ENCODE measurements at places on chromosomes 5 and 9.
A peak's percentile ranks its signal among the peaks of the same experiment; 100 is the strongest.

DNA sequence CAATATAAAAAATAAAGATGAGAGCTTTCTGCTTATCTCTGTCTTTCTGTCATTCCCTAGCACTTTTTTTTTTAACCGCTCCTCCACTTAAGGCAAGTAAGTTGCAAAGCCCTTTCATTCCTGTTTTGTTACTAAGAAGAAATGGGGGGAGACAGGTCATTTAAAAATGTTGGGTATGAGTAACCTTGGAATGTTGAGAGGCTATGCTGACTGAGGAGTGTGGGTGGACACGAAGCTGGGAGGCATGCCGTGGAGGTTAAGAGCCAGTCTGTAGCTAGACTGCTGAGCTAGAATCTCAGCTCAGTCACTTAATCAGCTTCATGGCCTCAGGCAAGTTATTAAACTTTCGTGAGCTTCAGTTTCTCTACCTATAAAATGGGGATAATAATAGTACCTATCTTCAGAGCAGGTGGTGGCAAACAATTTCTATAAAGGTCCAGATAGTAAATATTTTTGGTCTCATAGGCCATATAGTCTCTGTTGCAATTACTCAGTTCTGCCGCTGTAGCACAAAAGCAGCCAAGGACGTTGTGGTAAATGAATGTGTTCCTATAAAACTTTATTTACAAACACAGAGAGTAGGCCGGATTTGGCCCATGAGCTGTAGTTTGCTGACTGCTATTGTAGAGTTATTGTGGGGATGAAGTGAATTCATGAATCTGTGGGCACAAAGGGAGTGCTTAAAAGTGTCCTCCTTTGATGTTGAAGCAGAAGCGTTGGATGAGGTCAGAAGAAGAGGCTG lies 220.0 kb downstream of the GABBR2 start:
- DNase-seq, result no peak

GRCh38 chr9:76787677-76788076 lies 23.4 kb downstream of the PCA3 start:
- no peak for DNase-seq

DNA sequence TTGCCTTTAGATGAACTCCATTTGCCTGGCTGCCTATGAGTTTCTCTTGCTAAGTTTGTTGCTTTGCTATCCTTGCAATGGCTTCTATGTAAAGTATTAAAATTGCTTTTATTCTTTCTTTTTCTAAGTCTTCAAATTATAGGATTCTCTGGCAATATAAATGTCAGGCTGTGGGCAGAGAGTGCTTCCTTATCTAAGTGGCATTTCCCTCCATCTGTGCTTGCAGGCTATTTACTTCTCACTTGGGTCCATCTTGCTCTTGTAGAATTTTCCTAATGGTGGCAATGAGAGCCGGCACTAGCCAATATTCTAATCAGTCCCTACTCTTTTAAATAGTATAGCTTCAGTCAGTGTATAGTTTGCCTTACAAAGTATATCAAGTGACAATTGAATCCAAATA lies 63.3 kb downstream of the FAM174A start:
- DNase-seq, result no peak

- no peak for DNase-seq
Measured at GRCh38 chr9:82320566-82320965, 332.0 kb downstream of the SPATA31D1 start.

- no peak for DNase-seq
Measured at GRCh38 chr5:130216286-130216685, 312.0 kb downstream of the CHSY3 start.

DNA sequence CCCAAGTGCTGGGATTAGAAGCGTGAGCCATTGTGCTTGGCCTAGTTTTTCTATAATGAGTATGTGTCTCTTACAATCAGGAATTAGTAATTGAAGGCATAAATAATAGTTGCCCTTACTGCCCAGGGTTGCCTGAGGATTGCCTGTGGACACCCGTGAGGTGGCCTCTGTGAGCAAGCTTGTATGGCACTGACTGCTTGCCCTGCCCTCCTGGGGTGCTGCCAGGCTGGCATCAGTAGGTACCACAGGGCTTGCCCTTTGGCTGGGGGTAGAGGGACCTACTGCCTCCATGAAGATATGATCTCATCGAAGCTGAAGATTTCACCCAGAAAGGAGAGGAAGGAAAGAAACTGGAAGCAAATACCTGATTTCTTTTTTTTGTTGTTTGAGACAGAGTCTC lies 23.8 kb upstream of the PHF19 start:
- DNase-seq, result no peak

DNA sequence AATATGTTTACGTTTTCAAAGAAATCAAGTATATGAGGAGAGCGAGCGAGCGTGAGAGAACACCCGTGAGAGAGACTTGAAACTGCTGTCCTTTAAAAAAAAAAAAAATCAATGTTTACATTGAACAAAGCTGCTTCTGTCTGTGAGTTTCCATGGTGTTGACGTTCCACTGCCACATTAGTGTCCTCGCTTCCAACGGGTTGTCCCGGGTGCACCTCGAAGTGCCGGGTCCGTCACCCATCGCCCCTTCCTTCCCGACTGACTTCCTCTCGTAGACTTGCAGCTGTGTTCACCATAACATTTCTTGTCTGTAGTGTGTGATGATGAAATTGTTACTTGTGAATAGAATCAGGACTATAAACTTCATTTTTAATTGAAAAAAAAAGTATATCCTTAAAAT lies 97.0 kb downstream of the PDE6A start:
- DNase-seq, result no peak

- DNase-seq, result peak; percentile 38
Measured at GRCh38 chr9:76738402-76738801, 25.8 kb upstream of the PCA3 start.

GRCh38 chr5:144812763-144813162 lies 642.1 kb downstream of the KCTD16 start:
- no peak for DNase-seq

- no peak for DNase-seq
Measured at GRCh38 chr5:151357792-151358191, 10.4 kb upstream of the SLC36A2 start.

- DNase-seq, result no peak
Measured at GRCh38 chr9:89839449-89839848, 234.6 kb downstream of the GADD45G start.

- DNase-seq, result no peak
Measured at GRCh38 chr5:132070460-132071337, 2.9 kb upstream of the CSF2 start.

DNA sequence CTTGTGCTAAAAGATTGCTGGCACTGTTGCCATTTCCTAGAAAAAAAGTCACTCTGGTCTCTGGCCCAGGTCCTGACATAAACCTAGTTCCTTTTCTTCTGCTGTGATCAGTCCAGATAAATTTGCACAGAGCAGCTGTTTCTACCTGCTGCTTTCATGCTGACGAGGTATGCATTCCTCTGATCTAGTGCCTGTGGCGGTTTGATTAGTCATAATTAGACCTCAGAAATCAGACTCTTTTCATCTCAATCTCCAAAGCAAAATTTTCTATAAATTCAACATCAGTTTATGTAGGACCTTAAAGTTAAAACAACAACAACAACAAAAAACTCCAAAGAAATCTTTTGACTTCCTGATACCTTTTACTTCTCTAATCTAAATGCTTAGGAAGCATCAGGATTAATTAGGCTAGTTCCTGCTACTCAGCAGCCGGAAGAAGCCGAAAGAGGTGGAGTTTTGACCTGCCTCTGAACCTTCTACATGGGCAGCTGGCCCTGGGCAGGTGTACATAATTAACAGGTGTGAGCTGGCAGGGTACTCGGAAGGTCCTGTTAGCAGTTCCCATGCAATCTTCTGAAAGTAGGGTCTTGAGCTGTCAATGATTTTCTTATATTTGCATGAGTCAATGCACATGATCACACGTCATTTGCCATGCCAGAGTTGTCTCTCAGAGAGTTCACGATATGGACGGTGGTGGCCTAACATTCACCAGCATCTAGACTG lies 83.3 kb upstream of the CCDC112 start:
- no peak for DNase-seq

GRCh38 chr5:79772651-79773050 lies 83.0 kb downstream of the CMYA5 start:
- no peak for DNase-seq

DNA sequence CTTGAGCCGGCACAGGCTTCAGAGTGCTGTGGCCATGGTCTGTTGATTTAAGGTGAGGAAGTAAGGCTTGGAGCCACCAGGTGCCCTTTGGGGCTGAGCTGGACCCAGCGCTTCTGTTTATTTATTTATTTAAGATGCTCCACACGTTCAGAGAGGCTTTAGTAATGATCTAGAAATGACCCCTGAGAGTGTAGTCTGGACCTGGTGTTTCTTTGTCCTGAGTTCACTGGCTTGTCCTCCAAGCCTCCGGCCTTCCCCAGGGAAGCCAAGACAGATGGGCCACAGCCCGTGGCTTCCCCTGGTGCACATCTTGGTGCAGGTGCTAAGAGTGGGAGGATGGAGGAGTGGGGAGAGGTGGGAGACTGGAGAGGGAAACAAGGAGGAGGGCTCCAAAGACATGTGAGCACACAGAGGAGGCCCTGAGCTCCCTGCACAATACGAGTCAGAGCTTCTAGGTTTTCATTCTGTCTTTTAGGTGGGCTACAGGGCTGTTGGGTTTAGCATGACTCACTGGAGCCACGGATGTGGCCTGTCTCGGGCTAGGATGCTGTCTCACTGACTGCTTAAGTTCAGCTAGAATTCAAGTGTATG lies 56.9 kb downstream of the AHRR start:
- DNase-seq, result no peak

DNA sequence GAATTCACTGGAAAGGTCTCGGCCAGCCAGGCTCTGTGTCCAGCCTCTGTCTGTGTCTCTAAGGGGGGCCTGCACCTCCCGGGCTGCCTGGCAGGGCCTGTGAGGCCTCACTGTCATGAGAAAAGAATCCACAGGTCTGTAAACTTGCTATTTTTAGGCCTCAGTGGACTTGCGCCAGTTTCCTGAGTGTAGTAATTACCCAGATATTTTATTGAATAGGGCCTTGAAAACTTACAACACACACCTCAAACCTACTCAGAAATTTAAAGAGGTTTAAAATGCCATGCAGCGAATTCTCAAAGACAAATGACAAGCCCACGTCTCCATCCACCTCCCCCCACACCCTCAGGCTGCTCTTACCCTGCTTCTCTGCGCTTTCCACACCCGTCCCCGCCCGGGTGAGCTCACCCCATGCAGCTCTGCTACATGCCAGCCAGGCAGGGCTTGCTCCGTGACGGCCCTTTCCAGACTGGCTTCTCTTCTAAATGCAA lies 8.8 kb upstream of the TENT4A start:
- no peak for DNase-seq

- no peak for DNase-seq
Measured at GRCh38 chr5:72034770-72035169, 72.5 kb upstream of the MAP1B start.

GRCh38 chr5:154753792-154754191 lies 1.4 kb upstream of the LARP1 start:
- no peak for DNase-seq

- DNase-seq, result no peak
Measured at GRCh38 chr5:66989286-66989685, 207.3 kb downstream of the CD180 start.

DNA sequence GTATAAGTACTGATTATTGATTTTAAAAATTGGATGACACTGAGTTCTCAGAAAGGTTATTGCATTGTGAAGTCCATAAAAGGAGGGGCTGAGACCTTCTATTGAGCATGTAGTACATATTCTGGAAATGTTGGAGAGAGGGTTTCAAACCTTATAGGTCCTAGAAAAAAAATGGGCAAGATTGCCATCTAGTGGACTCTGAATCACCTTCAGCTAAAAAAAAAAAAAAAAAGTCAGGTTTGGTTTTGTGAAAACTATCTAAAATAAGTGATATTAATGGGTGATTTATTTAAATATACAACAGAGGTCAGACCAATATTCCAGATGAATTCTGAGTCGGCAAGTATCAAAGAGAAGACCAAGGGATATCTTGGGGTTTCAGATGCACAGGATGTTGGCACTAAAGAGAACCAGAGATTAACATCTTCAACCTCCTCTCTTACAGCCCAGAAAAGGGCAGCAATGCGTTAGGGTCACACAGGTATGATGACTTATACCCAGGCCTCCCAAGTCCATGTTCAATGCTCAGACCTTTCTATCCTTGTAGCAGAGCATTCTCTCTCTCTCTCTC lies 109.8 kb upstream of the NMUR2 start:
- DNase-seq, result peak; percentile 11

- DNase-seq, result no peak
Measured at GRCh38 chr5:43270645-43271044, 42.6 kb downstream of the HMGCS1 start.

GRCh38 chr5:119397518-119398380 lies 41.9 kb downstream of the TNFAIP8 start:
- DNase-seq, result no peak

DNA sequence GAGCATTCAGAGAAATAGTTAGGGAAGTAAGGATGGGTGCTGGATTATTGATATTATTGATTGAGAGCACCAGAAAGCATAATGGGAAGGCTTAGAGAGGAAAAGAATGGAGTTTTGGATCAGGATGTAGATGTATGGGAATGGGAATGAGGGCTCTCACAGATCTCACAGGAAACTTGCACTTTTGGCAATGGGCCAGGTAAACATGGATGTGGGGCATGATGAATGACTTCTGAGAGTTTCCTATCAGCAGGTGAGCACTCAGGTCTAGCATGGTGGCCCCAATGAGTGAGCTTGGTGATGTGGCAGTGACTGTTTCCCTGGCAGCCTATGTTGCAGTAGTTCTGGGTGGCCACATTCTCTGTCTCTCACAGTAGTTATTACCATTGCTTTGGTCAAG lies 283.8 kb downstream of the FBXL7 start:
- DNase-seq, result no peak

GRCh38 chr5:5409151-5409810 lies 13.2 kb upstream of the ICE1 start:
- peak; percentile 21 for DNase-seq

DNA sequence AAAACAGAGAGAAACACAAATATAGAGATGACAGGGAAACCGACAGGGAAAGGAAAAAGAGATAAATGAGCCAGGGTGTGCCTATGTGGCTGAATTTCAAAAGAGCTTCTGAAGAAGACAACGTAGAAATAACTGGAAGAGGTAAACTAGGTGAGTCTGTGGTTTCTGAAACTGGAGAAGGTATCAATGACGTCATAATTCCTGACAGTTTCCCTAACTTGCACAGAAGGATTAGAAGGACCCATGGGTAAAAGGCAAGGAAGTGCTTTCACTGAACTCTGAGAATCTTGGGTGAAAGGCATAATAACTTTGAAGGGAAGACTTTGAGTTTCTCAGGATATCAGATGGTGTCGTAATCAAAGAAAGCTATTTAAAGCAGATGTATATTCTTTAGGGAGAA lies 790.8 kb upstream of the NUDT12 start:
- DNase-seq, result no peak

DNA sequence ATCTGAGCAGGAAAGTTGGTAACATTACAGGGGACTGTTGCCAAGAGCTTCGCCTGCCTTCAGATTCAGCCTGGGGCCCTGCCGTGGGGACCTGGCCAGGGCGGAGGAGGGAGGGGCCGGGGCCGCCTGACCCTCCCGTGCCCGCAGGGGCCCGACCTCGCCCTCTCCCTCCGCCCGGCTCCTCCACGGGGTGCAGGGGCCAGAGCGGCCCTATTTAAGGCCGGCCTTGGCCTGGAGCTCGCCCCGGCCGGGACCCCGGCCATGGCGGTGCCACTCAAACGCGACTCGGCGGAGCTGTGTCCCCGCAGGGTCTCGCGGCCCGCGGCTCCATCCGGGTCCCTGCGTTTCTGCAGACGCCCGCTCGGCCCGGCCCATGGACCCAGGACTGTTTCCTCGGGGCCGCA lies 757 bp downstream of the TMEM250 start:
- no peak for DNase-seq

- DNase-seq, result no peak
Measured at GRCh38 chr5:51696122-51696521, 312.9 kb downstream of the ISL1 start.

GRCh38 chr5:103371046-103371607 lies 112.6 kb downstream of the MACIR start:
- DNase-seq, result no peak
